ENCODE measurements at places on chromosomes 4 and X. TPM values are rescaled to one million over a fixed set of nuclear protein-coding genes. Genes with fewer than 3 reads are reported as not detected.
A peak's percentile ranks its signal among the peaks of the same experiment; 100 is the strongest.

GRCh38 chr4:28010577-28011240, 1150.1 kb downstream of the STIM2 start:
- DNase-seq: no peak

Gene ZFYVE28
- 15.7 TPM for total RNA-seq

GRCh38 chr4:24568425-24568824, 15.9 kb downstream of the DHX15 start:
- DNase-seq: no peak

DNA sequence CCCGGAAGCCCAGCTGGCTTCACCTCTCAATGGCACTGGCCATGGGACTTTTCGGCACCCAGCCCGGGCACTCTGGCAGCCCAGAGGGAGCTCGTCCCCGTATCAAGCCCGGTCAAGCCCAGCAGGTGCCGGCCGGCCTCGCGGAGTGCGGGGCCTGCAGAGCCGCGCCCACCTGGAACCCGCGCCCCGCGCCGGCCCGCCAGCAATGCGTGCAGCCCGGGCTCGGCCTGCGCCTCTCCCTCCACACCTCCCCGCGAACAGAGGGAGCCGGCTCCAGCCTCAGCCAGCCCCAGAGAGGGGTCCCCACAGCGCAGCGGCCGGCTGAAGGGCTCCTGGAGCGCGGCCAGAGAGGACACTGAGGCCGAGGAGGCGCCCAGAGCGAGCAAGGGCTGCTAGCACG, 133.6 kb upstream of the FRG1 start:
- DNase-seq: no peak

DNA sequence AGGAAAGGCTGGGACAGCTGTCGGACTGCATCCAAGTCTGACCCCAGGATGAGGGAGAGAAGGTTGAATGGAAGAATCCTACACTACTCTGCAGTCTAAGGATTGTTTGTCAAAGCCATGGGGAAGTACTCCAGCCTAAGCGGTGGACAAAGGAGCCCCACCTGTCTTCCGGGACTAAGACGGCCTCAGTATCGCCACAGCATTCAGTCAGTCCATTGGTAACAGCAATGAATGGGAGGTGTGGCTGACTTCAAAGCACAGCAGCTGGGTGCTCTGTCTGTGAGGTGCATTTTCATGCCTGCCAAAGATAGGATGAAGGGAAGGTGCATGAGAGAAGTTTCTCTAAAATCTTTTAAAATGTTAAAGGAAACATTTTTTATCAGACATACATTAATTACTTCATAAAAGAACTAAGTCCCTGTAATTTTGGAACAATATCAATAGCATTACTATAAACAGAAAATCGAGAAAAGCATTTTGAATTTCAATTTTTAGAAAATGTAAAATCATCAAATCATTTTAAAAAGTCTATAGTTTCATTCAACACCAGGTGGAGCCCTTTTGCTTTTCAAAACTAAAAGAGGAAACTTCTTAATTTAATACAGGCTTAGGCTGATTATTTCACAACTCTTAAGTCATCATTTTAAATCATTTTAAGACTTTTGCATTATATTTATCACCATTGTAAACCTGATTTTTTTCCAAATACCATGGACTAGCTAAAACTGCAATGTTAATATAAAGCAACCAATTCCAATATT, 27.6 kb upstream of the INTU start:
- no peak for DNase-seq

Gene TLR10
- total RNA-seq: 29.6 TPM

DNA sequence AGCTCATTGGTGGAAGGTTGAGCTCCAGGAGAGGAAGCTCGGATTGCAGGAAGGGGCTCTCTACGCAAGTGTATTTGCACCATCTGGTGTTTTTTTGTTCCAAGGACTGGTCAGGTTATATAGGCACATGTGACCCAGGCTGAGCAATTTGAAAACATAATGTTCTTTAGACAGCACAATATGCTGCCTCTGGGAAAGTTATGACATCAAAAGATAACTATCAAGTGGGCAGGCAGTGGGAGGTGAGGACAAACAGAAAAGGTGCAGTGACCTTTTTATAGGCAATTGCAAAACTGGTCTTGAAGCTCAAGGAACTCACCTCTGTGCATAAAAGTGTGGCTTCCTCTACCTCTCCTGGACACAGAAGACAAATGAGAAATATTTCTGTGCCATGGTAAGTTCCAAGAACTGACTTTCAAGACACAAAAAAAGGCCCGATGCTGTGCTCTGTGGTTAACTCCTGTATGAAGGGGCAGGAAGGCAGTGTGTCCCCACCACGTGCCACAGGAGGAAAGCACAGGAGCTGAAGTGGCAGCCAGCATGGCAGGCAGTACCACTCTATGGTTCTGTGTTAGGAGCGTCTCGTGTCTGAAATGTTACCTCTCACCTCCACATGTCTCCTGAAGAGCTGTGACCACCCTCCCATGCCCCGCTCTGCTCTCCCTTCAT, 128.6 kb downstream of the SHROOM3 start:
- no peak for DNase-seq

DNA sequence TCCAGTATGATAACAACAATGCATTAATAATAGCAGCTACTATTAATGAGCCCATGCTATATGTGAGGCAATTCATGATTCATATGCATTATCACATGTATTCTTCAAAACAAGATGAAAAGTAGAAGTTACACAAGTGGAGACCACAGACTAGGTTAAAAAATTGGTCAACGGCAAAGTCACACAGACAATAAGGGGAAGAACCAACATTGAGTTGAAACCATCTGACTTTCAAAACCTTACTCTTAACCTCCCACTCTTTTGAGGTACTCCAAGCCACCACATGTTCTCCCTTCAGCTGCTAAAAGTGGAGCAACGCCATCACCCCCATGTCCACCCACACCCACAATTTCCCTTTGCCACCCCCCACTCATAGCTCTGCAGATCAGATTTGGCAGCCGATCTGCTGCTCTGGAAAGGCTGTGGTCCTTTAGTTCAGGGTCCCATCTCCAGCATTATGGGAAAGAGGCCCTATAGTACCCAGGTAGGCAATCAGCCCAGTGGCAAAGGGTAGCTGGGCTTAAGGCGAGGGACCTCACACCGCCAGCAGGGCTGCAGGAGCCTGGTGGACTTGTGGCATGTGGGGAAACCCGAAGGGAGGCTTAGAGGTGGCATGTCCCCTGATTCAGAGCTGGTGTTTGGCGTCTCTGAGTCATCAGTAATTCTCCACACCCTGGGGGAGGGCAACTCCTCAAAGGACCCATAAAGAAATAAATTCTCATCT, 33.5 kb upstream of the CYBB start:
- peak; percentile 74 for DNase-seq

GRCh38 chrX:136210243-136210642, 41.0 kb downstream of the MAP7D3 start:
- DNase-seq: no peak

GRCh38 chrX:47160781-47161180, 15.8 kb downstream of the RBM10 start:
- DNase-seq: peak; percentile 28

DNA sequence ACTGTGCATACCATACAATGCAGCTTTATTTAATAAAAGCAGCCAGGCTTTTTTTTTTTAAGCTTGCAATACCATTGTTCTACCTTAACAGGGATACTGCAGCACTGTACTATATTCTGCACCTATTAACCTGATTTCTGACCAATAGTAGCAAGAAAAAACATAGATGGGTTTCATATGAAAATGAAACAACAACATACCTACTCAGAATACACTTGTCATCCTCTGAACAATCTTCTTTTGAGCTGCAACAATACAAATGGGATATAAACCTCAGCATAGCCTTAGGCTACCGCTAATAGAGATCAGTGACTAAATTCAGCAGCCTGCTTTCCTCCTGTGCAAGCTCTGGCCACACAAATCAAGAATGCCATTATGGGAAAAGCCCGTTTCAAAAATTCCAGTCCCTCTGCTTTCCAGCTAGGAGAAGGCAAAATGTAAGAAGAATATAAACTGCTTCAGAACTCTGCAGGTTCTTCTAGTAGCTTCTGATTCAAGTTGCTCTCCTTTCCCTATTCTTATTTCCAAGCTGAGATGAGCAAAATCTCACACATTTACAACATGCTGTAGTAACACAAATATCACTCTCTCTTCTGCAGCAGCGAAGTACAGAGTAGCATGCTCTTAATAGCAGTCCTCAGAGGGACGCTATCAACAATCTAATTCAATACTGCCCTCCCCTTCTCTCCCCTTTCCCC, 143.4 kb downstream of the KLHL13 start:
- DNase-seq: no peak

DNA sequence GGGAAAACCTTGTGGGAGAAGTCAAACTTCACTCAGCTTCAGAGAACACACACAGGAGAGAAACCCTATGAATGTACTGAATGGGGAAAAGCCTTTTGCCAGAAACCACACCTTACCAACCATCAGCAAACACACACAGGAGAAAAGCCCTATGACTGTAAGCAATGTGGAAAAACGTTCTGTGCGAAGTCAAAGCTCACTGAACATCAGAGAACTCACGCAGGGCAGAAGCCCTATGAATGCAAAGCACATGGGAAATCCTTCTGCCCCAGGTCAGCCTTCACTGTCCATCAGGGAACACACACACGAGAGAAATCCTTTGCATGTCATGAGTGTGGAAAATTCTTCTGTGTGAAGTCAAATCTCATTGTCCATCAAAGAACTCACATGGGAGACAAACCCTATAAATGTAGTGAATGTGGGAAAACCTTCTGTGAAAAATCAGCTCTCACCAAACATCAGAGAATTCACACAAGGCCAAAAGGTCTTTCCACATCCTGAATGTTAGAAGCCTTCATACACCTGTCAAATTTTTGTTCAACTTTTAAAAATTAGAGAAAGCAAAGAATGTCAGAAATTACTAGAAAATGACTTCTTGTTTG, 199.4 kb downstream of the SMIM20 start:
- no peak for DNase-seq

DNA sequence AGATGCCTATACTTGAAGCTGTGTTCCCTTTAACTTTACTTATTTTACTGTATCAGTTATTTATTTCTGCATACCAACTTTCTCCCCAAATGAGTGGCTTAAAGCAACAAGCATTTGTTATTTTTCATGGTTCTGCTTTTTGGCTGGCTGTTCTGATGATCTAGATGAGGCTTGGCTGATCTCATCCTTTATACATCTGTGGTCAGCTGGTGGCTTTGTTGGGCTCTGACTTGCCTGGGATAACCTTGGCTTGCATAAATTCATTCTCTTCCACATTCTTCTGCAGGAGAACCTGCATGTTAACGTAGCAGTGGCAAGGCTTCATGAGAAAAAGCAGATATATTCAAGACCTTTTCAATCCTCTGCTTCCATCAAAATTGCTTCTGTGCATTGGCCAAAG, 1317.6 kb downstream of the ADGRL3 start:
- no peak for DNase-seq

DNA sequence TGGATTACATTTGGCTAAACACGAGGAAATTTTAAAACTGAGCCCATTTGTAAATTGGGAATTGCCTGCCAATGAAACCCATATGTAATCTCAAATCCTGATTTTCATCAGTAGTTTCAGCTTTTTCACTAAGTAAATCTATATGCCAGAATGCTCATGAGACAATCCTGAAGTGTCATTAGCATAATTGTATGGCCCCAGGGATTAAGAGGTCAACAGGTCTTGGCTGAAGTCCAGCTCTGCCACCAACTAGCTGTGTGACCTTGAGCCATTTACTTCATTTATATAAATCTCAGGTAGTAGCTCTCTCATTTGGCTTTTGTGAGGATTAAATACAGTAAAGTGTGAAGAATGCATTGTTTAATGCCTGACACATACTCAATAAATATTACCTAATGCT, 320.5 kb upstream of the EMCN start:
- DNase-seq: no peak

All from spleen (tissue), 13 donors.